Vagina (tissue), 2 donors: ENCODE measurements at places on chromosomes 6 and 20.

GRCh38 chr6:44554194-44554593 lies 166.7 kb downstream of the CDC5L start:
- no peaks in the 10 kb centered on the region for H3K27me3 ChIP-seq
- H3K27ac ChIP-seq = no peak overlapping the region
- H3K36me3 ChIP-seq = no peaks in the 10 kb centered on the region
- no peak for DNase-seq
- H3K4me3 ChIP-seq = no peak overlapping the region

DNA sequence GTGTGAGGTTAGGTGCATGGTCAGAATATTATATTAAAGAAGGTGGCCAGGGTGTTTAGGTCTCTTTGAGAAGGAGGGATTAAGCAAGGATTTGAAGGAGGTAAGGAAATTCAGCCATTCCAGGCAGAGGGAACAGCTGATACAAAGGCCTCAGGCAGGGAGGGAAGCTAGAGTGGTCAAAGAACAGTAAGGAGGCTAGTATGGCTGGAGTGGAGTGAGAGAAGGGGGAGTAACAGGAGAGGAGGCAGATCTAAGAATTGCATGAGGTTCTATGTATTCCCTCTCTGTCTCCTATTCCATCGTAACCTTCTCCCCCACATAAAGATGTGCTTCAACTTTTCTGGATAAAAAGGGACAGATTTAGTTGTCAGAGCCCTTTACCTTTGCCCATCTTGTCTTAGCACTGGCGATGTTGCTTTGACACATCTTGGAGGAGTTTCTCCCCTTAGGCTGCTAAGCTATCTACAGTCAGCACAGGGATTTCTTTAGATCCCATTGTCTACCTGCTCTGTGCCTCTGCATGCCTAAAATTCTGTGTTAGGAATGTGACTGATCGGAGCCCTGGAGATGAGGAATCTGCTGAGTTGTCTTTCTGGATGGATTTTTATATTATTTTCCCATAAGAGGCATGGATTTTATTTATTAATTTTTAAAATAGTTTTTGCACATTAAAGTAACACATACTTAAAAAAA lies 59.9 kb downstream of the KLHL31 start:
- no peaks in the 10 kb centered on the region for H3K36me3 ChIP-seq
- H3K4me1 ChIP-seq = no peaks in the 10 kb centered on the region

GRCh38 chr6:71107911-71108420 lies 151.1 kb upstream of the B3GAT2 start:
- no peaks in the 10 kb centered on the region for H3K36me3 ChIP-seq
- H3K27ac ChIP-seq = no peak overlapping the region
- no peaks in the 10 kb centered on the region for H3K27me3 ChIP-seq
- H3K4me1 ChIP-seq = peaks cover 9% of the 10 kb centered on the region
- H3K4me3 ChIP-seq = peak overlapping the region; percentile 25

DNA sequence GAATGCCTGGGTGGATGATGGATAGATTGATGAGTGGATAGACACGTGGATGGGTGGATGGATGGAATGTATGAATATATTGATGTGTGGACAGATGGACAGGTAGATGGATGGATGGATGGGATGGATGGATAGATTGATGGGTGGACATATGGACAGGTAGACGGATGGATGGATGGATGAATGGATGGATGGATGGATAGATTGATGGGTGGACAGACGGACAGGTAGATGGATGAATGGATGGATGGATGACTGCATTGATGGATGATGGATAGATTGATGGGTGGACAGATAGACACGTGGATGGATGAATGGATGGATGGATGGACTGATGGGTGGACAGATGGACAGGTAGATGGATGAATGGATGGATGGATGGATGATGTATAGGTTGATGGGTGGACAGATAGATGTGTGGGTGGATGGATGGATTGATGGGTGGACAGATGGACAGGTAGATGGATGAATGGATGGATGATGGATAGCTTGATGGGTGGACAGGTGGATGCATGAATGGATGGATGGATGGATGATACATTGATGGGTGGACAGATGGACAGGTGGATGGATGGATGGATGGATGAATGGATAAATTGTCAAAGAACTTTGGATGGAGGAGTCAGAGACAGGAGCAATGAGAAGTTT lies 171.4 kb upstream of the AFDN start:
- no peaks in the 10 kb centered on the region for H3K27me3 ChIP-seq
- no peaks in the 10 kb centered on the region for H3K36me3 ChIP-seq
- H3K4me3 ChIP-seq = no peak overlapping the region
- H3K27ac ChIP-seq = no peak overlapping the region
- no peaks in the 10 kb centered on the region for H3K4me1 ChIP-seq

GRCh38 chr6:6177754-6178153 lies 142.7 kb downstream of the F13A1 start:
- DNase-seq = no peak
- H3K4me1 ChIP-seq = no peaks in the 10 kb centered on the region
- H3K36me3 ChIP-seq = no peaks in the 10 kb centered on the region
- no peaks in the 10 kb centered on the region for H3K27me3 ChIP-seq

GRCh38 chr6:165106261-165106660 lies 203.1 kb downstream of the C6orf118 start:
- no peak overlapping the region for H3K27ac ChIP-seq
- no peak overlapping the region for H3K4me3 ChIP-seq
- H3K4me1 ChIP-seq = no peaks in the 10 kb centered on the region
- H3K27me3 ChIP-seq = no peaks in the 10 kb centered on the region
- H3K36me3 ChIP-seq = no peaks in the 10 kb centered on the region

DNA sequence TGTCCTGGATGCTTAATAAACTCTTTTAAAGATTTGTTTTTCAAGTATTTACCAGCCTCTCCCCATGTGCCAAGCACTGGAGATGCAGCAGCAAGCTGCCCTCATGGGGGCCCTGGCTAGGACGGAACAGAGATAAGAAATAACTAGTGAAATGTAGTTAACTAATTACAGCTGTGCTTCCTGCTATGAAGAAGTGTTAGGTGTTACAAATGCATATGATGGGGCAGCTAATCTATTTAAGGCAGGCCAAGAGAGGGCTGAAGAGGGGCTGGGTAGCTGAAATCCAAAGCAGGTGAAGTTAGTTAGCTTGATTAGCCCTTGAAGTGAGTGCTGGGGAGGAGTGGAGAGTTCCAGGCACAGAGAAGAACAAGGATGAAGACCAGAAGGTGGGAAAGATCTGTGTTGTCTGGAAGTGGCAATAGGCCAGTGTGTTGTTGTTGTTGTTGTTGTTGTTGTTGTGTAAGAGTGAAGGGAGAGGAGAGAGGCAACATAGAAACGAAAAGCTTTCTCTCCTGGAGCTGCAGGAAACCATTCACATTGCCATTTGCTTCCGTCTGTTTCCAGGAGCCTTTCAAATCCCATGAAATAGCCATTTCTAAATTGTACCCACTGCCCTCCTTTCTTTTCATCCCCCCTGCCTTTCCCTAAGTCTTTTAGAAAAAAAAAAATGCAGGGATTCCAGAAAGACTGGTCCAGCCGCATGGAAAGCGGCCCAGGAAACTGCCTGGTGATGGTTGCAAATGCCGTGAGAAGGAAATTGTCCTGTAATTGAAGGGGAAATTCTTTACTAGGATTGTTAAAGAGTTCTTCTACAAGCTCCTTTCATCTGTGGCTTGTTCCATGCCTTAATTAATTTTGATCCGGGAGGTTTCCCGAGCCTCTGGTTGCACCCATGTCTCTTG lies 119.6 kb downstream of the TFAP2C start:
- no peak for DNase-seq
- H3K4me3 ChIP-seq = no peak overlapping the region
- peaks cover 18% of the 10 kb centered on the region for H3K4me1 ChIP-seq
- no peaks in the 10 kb centered on the region for H3K27me3 ChIP-seq
- no peaks in the 10 kb centered on the region for H3K36me3 ChIP-seq
- no peak overlapping the region for H3K27ac ChIP-seq

GRCh38 chr6:84882768-84883766 lies 118.7 kb upstream of the TBX18 start:
- no peaks in the 10 kb centered on the region for H3K4me1 ChIP-seq
- DNase-seq = no peak
- no peak overlapping the region for H3K27ac ChIP-seq
- no peaks in the 10 kb centered on the region for H3K36me3 ChIP-seq

- DNase-seq = no peak
- H3K27ac ChIP-seq = peak overlapping the region; percentile 64
- H3K4me3 ChIP-seq = peak overlapping the region; percentile 53
- H3K27me3 ChIP-seq = no peaks in the 10 kb centered on the region
- H3K4me1 ChIP-seq = peaks cover 22% of the 10 kb centered on the region
- no peaks in the 10 kb centered on the region for H3K36me3 ChIP-seq
These were observed 7.1 kb downstream of the L3MBTL1 start for GRCh38 chr20:43514648-43514999.

GRCh38 chr6:16121339-16121738 lies 7.5 kb upstream of the MYLIP start:
- no peaks in the 10 kb centered on the region for H3K4me1 ChIP-seq
- no peak overlapping the region for H3K4me3 ChIP-seq
- no peaks in the 10 kb centered on the region for H3K27me3 ChIP-seq

GRCh38 chr20:17513939-17514338 lies 17.2 kb downstream of the BFSP1 start:
- no peaks in the 10 kb centered on the region for H3K4me1 ChIP-seq
- no peak for DNase-seq
- H3K27ac ChIP-seq = no peak overlapping the region
- no peaks in the 10 kb centered on the region for H3K27me3 ChIP-seq
- no peak overlapping the region for H3K4me3 ChIP-seq
- no peaks in the 10 kb centered on the region for H3K36me3 ChIP-seq

- no peak overlapping the region for H3K27ac ChIP-seq
- H3K36me3 ChIP-seq = no peaks in the 10 kb centered on the region
- no peak overlapping the region for H3K4me3 ChIP-seq
- H3K27me3 ChIP-seq = no peaks in the 10 kb centered on the region
- H3K4me1 ChIP-seq = no peaks in the 10 kb centered on the region
These were observed 191.5 kb upstream of the BMP2 start for GRCh38 chr20:6575912-6576401.

DNA sequence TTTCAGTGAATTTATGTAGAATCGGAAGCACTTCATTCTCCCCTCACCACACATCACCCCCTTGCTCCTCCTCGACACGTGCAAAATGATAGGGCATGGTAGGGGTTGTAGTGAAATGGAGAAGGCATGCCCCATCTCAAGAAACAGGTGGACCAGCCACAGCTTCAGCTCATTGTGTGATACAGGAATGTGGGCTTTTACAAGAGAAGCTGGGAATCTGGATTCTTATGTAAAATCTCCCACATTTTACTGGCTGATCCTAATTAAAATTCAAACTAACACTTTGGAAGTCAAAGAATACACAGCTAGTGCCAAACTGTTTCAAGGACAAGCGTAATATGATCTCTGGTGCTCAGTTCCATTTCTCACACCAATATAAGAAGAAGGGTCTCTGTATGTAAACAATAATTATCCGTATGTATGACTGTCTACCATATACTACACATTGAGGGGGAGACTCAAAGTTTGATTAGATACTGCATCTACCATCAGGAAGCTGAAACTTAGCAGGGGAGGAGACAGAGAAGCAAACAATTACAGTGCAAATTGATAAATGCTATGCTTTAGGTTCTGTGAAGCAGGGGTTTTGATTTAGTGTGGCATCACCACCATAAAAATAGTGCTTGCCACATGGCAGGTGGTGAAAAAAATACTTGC lies 24.3 kb upstream of the KIAA0408 start:
- H3K27me3 ChIP-seq = no peaks in the 10 kb centered on the region
- DNase-seq = no peak
- H3K4me1 ChIP-seq = peaks cover 4% of the 10 kb centered on the region
- H3K27ac ChIP-seq = no peak overlapping the region

GRCh38 chr6:73586416-73586974 lies 65.7 kb upstream of the EEF1A1 start:
- peak overlapping the region; percentile 97 for H3K27ac ChIP-seq
- H3K27me3 ChIP-seq = no peaks in the 10 kb centered on the region
- H3K4me1 ChIP-seq = peaks cover 26% of the 10 kb centered on the region
- H3K36me3 ChIP-seq = no peaks in the 10 kb centered on the region

- H3K36me3 ChIP-seq = no peaks in the 10 kb centered on the region
- no peak for DNase-seq
- H3K27me3 ChIP-seq = no peaks in the 10 kb centered on the region
- H3K27ac ChIP-seq = no peak overlapping the region
- H3K4me1 ChIP-seq = no peaks in the 10 kb centered on the region
These were observed 450.4 kb upstream of the CITED2 start for GRCh38 chr6:139824864-139825263.

DNA sequence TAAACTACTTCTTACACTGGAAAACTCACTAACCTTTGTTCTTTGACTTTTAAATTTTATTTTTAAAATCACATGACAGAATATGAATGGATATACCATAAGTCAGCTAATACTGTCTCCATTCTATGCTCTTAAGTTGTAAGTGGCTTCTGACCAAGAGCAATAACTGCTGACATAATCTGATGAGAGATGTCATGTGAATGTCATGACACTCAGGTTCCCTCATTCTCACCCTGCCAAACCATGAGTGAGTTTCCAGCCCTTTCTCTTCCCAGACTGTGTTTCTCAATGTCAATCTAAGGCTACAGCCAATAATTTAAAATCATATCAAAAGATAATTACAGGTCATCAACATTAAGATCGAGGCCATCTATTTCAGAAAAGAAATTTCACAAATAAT lies 39.7 kb downstream of the KIF16B start:
- H3K36me3 ChIP-seq = no peaks in the 10 kb centered on the region
- no peak overlapping the region for H3K27ac ChIP-seq
- DNase-seq = no peak
- no peaks in the 10 kb centered on the region for H3K27me3 ChIP-seq

GRCh38 chr20:40650707-40651106 lies 38.3 kb downstream of the MAFB start:
- no peaks in the 10 kb centered on the region for H3K4me1 ChIP-seq
- H3K27me3 ChIP-seq = no peaks in the 10 kb centered on the region

GRCh38 chr6:168130168-168130696 lies 51.2 kb upstream of the FRMD1 start:
- H3K27ac ChIP-seq = no peak overlapping the region
- peaks cover 11% of the 10 kb centered on the region for H3K4me1 ChIP-seq
- H3K36me3 ChIP-seq = no peaks in the 10 kb centered on the region

- no peaks in the 10 kb centered on the region for H3K27me3 ChIP-seq
- no peak for DNase-seq
- no peak overlapping the region for H3K4me3 ChIP-seq
- H3K36me3 ChIP-seq = no peaks in the 10 kb centered on the region
These were observed 164.9 kb upstream of the SASH1 start for GRCh38 chr6:148177589-148178233.

DNA sequence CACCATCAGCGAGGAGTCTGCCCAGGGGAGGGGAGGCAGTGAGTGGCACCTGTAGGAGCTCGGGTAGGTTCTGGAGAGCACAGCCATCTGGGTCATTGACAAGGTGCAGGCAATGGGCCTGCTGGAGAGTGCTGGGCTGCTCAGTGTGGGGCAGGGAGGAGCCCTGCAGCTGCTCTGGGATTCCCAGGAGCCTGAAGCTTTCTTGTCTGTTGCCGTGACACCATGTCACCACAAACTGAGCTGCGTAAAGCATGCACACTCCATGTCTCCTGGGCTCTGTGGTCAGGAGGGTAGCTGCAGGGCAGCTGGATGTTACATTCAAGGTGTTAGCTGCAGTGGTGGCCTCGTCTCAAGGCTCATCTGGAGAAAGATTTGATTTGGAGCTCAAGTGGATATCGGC lies 4.5 kb upstream of the SLC22A1 start:
- no peak overlapping the region for H3K27ac ChIP-seq
- H3K4me3 ChIP-seq = no peak overlapping the region
